Activated B cell treated with CpG ODN at 0.5 μM for 24 hours (primary cell): ENCODE measurements at places on chromosomes 13 and 19. TPM values are rescaled to one million over a fixed set of nuclear protein-coding genes. Genes with fewer than 3 reads are reported as not detected.

YJEFN3 gene
- 7.8 and 9.1 TPM in 2 replicates for total RNA-seq

NTF4 gene
- total RNA-seq, result not detected in 2 replicates

RDH13 gene
- total RNA-seq, result 10.3 and 12.4 TPM in 2 replicates

TYROBP gene
- 0.83 TPM in 1 of 2 replicates, not detected in the other for total RNA-seq

LPAR2 gene
- 29.0 and 33.7 TPM in 2 replicates for total RNA-seq

ZNF558 gene
- total RNA-seq, result 23.2 and 25.4 TPM in 2 replicates

AKAP8L gene
- 126 and 163 TPM in 2 replicates for total RNA-seq

SLC15A1 gene
- not detected in 2 replicates for total RNA-seq

EID2B gene
- total RNA-seq, result 3.3 and 4.0 TPM in 2 replicates

ICAM3 gene
- 147 and 166 TPM in 2 replicates for total RNA-seq

IGFL1 gene
- total RNA-seq, result not detected in 2 replicates

ZNF575 gene
- total RNA-seq, result 1.9 and 3.4 TPM in 2 replicates

CEACAM8 gene
- not detected in 2 replicates for total RNA-seq

TPTE2 gene
- total RNA-seq, result not detected in 2 replicates

UQCRFS1 gene
- 22.9 and 24.4 TPM in 2 replicates for total RNA-seq

GRCh38 chr19:33268162-33268991 is 34.0 kb downstream of the CEBPA start:
- no peak for DNase-seq

- DNase-seq, result no peak
These were observed 253.9 kb upstream of the SGCG start for GRCh38 chr13:22926748-22927400.

GRCh38 chr13:100209857-100210825 is 121.2 kb downstream of the PCCA start:
- DNase-seq, result no peak

DNA sequence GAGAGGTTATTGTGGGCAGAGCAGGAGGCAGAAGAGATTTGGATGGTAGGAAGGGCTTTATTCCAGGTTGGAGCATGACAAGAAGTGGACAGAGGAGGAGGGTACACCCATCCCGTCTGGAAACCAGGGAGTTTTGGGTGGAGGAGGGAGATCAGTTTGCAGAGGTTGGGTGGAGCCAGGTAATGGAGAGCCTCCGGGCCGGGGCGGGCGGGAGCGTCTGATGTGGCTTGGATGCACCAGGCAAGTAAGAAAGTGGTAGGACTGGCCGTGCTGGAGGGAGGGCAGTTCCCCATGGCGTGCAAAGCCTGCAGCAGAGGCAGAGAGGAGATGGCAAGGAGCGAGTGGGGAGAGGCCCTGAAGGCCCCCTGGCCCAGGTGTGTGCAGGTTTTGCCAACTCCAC is 10.9 kb downstream of the IGFLR1 start:
- no peak for DNase-seq

- DNase-seq, result no peak
These were observed 886 bp downstream of the CRLF1 start for GRCh38 chr19:18605546-18606280.

GRCh38 chr13:27421101-27421871 is 3.1 kb upstream of the GTF3A start:
- no peak for DNase-seq

DNA sequence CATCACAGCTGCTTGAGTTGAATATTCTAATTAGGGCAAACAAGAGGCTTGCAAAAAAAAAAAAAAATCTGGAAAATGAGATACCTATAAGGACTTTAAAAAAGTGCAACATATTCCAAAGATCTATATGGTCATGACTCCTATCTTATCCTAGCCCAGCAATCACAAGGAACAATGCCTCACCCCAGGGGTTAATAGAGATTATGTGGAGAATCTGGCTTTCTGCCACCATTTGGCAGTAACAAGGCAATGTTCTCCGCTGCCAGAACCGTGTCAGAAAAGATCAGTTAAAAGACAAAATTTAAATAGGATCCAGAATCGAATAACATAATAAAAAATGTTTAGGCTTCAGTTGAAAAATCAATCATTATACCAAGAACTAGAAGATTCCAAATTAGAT is 1643.2 kb upstream of the PRR20A start:
- DNase-seq, result no peak

DNA sequence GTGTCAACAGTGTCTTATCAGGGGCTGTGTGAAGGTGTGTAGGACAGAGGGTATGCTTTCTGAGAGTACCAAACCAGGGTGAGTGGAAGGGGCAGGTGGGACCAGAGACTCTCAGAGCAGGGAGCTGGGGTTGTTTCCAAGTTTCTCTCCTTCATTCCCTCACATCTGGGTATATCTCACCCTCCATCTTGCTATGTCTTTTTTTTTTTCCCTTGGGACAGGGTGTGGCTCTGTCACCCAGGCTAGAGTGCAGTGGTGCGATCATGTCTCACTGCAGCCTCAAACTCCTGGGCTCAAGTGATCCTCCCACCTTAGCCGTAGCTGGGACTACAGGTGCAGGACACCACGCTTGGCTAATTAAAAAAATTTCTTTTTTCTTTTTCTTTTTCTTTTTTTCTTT is 10.6 kb downstream of the DAND5 start:
- no peak for DNase-seq

- DNase-seq, result no peak
These were observed 53.6 kb downstream of the LMO7 start for GRCh38 chr13:75689686-75690085.

DNA sequence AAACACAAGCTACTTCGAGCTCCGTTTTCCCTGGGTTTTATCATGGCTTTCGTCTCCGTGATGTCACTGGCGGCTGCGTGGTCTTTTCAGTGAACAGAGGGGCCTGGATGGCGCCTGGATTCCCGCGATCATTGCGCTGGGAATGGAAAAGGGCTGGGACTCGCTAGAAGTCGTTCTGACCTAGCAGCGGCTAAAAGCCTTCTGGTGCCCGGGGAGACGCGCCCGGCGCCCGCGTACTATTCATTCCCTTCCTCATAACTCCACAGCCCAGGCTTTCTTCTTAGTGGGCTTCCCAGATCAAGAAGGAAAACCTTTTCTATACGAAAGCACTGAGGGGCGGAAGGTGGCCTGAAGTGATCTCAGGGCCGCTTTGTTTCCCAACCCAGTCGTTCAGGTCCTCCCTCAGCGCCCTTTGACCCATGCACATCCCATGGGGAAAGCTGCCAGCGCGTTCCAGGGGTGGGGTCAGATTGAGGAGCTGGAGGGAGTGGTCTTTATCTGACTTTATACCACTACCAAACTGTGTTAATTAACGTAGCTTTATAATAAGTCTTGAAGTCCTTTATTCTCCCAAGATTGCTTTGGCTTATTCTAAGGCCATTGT is 96.6 kb downstream of the ELF1 start:
- DNase-seq, result no peak

DNA sequence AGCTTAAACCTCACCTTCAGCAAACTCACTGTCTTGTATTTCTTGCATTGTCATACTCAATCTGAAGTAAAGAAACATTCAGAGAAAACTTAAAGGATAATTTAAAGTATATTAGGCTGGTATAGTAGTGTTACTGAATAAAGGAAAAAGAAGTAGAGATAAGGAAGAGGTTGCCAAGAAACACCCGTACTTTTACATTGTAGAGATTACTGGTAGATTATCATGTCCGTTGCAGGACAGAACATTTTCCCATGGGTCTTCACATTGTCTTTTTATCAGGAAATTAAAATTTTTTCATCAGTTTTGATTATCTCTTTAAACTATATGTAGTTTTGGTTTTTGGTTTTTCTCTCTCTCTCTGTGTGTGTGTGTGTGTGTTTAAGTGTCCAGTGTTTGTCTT is 19.9 kb upstream of the GPR183 start:
- DNase-seq, result no peak

GRCh38 chr13:112893570-112894422 is 75.2 kb upstream of the MCF2L start:
- DNase-seq, result no peak

DNA sequence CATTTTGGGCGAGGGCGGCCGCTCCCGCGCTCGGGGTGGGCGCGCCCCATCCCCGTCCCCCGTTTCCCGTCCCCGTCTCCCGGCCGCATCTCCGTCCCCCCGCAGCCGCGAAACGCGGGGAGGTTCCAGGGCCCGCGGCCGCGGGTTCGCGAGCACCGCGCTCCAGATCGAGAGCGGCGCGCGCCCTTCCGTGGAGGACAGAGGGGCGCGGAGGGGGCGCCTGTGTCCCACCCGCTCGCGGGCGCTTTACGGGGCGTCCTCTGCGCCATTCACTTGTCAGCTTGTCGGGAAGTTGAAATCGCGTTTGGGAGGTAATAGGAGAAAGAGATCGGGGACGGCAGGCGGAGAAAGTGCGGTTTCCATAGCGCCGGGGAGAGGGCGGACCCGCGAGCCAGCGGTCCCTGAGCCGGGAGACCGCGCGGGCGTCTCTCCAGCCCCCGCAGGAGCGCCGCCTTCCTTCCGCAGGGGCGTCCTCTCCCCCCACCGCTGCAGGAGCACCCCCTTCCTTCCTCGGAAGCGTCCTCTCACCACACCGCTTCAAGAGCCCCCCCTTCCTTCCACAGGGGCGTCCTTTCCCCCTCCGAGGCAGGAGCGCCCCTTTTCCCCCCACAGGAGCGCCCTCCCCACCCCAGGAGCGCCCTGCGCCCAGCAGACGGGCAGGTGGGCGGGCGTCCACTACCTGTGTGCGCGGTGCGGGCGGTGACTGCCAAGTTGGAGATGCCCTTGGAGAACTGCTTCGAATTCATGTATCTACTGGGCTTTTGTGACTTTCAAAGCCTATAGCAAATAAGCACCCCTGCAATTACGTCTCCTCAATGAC is 962 bp upstream of the IRS2 start:
- DNase-seq, result peak; percentile 31

DNA sequence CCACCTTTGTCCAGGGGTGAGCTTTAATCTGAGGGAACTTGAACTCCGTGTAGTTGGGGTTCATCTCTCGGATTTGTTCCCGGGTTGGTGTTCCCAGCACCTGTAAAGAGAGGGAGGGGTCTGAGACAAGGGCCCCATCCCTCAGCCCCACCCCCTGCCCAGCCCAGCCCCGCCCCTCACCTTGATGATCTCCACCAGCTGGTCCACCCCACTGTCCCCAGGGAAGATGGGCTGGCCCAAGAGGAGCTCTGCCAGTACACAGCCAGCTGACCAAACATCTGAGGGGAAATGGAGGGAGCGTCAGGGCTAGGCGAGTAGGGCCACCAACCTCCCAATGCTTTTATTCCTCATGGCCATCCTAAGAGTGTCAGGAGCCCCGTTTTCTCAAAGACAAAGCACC is 9.3 kb downstream of the GSK3A start:
- DNase-seq, result no peak

GRCh38 chr13:76759877-76760276 is 126.3 kb downstream of the KCTD12 start:
- no peak for DNase-seq

- DNase-seq, result peak; percentile 96
These were observed 2.3 kb downstream of the JUNB start for GRCh38 chr19:12793290-12794195.

- DNase-seq, result peak; percentile 99
These were observed at the start of gene HSPH1 for GRCh38 chr13:31161557-31162150. Gene HSPH1 (minus strand): TSS chr13:31161904. CDS start chr13:31161582, 322 bp downstream.

GRCh38 chr13:54758795-54759194 is 1730.2 kb downstream of the OLFM4 start:
- no peak for DNase-seq

- peak; percentile 42 for DNase-seq
These were observed 12.1 kb upstream of the MYCBP2 start for GRCh38 chr13:77338961-77339401.

- DNase-seq, result no peak
These were observed 24.1 kb downstream of the NFIX start for GRCh38 chr19:13019332-13019731.

GRCh38 chr13:67996101-67996500 is 766.0 kb upstream of the PCDH9 start:
- no peak for DNase-seq

GRCh38 chr13:113418722-113419049 is 34.6 kb downstream of the ADPRHL1 start:
- no peak for DNase-seq

DNA sequence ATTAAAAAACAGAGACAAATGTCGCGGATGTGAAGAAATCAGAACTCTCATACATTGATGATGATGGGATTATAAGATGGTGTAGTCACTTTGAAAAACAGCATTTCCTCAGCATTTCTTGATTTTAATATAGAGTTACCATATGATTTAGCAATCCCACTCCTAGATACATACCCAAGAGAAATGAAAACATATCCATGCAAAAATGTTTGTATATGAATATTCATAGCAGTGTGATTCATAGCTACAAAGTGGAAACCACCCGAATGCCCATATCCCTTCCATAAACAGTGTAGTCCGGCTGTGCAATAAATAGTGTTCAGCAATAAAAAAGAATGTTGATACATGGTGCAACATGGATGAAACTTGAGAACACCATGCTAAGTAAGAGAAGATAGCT is 44.6 kb downstream of the DPY19L3 start:
- DNase-seq, result no peak

DNA sequence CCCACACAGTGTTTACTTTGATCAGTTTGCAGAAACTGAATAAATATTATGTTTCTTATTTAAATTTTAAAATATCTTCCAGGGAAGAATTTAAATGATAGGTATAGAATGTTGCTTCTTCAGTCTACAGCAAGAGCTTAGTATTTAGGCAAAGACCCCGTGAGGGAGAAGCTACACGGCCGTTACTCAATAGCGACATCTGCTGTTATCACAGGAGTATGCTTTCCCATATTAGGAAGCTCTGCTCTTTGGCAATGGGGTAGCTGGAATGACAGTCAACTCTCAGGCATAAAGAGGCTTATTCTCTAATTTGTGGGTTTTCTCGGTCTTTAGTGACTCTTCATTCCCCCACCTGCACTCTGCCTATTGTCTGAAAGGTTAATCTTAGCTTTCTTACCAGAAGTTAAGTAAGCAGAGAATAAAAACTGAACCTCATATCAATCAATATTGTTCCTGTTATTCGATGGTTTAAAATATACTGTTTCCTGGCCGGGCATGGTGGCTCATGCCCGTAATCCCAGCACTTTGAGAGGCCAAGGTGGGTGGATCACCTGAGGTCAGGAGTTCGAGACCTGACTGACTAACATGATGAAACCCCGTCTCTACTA is 13.2 kb upstream of the LHFPL6 start:
- no peak for DNase-seq

DNA sequence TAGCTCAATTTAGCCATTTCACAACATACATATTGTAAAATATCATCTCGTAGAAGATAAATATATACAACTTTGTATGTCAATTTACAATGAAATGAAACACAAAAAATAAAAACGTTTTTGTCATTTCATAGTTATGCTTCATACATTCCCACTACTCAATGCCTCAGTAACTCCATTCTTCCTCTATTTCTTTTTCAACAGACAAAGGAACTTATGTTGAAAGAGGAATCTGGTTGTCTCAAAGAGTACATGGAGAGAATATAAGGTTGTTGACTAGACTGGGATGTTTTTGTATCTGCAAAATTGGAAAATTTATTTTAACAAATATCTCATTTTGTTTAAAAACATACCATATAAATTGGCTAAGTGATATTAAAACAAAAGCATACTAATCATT is 12.8 kb downstream of the KCTD12 start:
- no peak for DNase-seq

GRCh38 chr19:19649580-19649995 is 6.1 kb upstream of the GMIP start:
- no peak for DNase-seq

- DNase-seq, result no peak
These were observed 33.8 kb downstream of the COL4A2 start for GRCh38 chr13:110340812-110341444.

GRCh38 chr13:36880961-36881360 is 39.1 kb downstream of the SMAD9 start:
- DNase-seq, result no peak

GRCh38 chr13:72160977-72161376 is 294.0 kb upstream of the DACH1 start:
- no peak for DNase-seq

GRCh38 chr19:56341948-56342347 is 27.3 kb upstream of the ZSCAN5A start:
- DNase-seq, result no peak
